MG63 (cell line): ENCODE measurements at places on chromosomes 2 and 18. TPM values are rescaled to one million over a fixed set of nuclear protein-coding genes. Genes with fewer than 3 reads are reported as not detected.

GRCh38 chr2:201344663-201345366 lies 12.3 kb downstream of the FLACC1 start:
- DNase-seq = no peak

RHBDD1 gene
- 5.1 and 19.6 TPM in 2 replicates for total RNA-seq

DQX1 gene
- not detected in 2 replicates for total RNA-seq

DNA sequence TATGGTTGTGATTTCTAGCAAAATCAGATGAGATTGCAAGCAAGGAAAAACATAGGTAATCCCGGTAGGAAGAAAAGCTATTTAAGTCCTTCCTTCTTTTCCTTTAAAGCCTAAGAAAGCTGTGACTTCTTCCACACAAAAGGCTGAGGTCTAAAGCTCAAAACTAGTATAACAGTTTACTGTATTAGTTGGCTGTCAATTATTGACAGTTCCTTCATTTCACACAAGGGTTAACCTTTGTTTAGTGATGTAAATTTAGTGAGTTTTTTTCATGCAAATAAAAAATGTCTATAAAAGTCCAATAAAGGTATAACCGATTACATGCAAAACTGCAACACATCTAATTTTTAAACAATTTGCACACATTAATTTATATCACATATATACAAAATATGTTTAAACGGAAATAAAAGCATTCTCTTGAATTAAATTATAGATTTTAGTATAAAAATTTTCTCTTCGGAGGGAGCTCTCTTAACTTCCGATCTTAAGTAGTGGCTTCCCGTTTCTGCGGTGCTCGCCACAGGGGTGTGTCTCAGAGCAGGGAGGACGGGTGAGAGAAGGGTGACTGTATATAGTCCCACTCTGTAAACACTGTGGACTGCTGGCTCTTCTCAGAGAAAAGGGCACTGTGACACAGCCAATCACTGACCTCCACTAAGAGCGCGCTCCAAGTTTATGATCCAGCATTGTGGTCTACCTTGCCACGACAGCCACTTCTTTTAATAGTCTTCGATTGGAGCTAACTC lies 33.4 kb downstream of the TTR start:
- DNase-seq = no peak

- no peak for DNase-seq
Measured at GRCh38 chr2:240820607-240821428, 799 bp upstream of the KIF1A start.
